ACHN (cell line): ENCODE measurements at places on chromosomes 5 and 9.

GRCh38 chr5:1011226-1011631 lies 2.6 kb downstream of the NKD2 start:
- peak; percentile 36 for DNase-seq

DNA sequence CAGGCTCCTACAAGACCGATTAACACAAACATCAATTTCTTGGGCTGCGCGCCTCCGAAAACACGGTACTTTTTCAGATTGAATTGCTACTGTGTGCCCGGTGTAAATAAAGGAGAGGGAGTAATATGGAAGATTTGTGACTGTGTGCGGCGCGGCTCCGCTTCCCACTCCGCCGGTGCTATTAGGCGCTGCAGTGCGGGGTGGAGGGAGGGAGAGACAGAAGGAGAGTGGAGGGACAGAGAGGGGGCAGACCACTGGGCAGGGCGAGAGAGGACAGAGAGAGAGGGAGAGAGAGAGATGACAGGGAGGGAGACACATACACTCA lies 24.7 kb upstream of the RNU6ATAC start:
- no peak for DNase-seq

GRCh38 chr9:87800456-87800855 lies 74.5 kb downstream of the CTSL start:
- no peak for DNase-seq

GRCh38 chr9:128635266-128636023 lies 21.2 kb downstream of the DYNC2I2 start:
- peak; percentile 97 for DNase-seq

DNA sequence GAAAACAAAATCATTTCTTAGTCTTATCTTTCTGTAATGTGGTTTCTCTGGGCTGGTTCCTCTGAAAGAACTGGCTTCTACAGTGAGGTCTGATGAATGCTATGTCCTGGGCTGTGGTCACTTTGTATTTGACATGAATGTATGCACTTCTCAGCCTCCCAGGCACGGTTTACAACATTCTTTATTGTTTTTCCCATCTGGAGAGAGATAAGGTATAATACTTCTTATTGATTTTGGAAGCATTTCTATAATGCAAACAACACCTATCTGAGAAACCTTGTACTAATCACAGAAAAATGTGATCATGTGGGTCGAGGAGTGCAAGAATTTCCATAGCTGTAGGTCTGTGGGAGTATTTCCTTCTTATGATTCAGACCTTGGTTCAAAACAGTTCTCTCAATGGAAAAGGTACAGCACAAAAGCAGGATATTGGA lies 46.9 kb downstream of the ACTBL2 start:
- DNase-seq: no peak

DNA sequence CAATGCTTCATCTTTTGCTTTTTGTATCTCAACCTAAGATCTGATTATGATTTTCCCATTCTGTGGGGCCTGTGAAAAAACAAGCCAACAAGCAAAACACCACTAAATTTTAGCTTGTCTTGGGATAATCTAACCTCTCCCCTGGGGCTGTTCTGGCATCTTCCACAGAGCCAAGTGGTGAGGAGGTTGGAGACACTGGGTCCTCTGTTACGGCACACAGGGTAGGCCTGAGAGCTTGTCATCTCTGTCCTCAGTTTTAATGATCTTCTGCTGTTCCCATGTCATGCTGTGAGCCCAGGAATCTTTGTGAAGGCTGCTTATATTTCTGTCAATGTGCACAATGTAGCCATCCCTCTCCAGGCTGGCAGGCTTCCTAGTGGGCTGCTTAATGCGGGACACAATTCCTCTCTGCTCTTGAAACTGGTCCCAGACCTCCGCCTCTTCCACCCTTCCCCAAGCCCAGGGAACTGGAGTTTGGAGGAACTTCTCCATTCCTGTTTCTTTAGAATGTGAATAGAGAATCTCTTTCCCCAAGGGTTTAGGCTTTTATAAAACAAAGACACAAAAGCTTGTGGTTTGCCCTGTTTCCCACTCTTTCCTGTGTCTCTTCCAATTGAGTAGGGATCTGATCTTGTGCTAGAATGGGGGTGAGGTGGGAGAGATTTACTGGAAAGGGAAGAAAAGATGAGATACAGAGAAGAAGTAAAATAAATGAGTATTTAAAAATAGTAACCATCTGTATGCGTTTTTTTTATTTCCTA lies 30.9 kb upstream of the SEMA6A start:
- DNase-seq: no peak

DNA sequence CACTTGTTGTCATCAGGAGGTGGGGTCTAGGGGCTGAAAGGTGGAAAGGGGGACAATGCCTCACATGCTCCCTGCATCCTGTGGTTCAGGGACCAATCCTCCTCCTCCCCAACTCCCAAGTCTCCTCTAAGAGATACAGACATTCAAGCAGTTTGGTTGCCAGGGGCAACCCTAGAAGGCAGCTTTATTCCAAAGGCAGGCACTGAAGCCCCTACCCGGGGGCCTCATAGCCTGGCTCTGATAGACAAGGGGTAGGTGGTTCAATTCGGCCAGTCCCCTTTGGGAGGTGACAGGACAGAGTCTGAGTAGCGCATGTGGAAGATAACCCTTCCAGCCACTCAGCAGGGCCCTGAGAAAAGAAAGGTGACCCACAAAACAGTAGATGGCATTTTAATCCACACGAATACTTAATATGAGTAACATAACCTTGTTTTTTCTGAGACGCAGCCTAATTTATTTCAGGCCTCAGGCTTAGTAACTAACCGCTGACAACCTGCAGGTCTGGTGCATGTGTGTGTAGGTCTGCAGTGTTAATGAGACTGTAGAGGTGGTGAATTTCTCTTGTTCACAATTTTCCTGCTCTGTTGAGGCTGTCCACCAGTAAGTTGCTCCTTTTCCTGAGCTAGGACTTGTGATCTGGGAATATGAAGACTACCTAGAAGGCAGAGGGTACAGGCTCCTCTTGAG lies 31.3 kb upstream of the HSPA9 start:
- DNase-seq: no peak

DNA sequence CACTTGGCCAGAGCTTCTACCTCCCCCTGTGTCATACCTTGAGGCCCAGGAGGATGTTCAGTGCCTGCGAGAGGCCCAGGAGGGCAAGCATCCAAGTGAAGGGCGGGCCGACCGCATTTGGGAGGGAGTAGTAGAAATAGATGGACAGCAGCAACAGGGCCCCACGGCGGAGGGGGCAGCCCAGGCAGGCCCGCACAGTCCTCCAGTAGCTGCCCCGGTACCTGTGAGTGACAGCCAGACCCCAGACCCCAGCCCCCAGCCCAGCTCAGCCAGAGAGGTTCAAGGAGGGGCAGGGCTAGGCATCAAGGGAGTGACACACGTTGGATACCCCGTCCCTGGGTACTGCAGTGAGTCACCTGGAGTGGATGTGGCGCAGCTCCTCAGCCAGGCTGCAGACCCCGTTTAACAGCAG lies 1.4 kb downstream of the STING1 start:
- DNase-seq: no peak

GRCh38 chr5:15105799-15106393 lies 234.3 kb upstream of the ANKH start:
- DNase-seq: peak; percentile 49

GRCh38 chr5:38985909-38986452 lies 88.2 kb downstream of the RICTOR start:
- DNase-seq: no peak

DNA sequence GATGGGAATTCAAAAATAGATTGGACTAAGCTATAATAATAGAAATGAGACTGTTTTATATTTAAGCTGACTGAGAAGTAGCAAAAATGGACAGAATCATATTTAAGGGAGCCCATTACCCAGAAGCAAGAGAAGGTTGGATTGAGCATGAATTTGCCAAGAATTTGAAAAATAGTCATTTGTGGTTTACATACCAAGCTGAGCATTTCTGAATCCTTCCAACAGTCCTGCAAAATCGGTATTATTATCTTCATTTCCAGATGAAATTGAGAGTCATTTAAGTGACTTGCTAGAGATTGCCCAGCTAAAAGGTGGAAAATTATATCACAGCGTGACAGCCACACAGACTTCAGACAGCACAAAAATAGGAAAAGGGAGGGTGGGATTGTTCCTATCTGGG lies 48.4 kb downstream of the TNFSF15 start:
- DNase-seq: no peak

- no peak for DNase-seq
These were observed 33.7 kb upstream of the PRDM12 start for GRCh38 chr9:130630506-130631330.
